Activated T-helper 2 cell treated with anti-CD3 and anti-CD28 coated beads, Interferon-gamma antibody, Interleukin-2, Interleukin-4, amounts not matched to agents 10 μg/mL and 5 μg/mL and 100 μg/mL, durations not matched to agents 14 hours and 24 hours and 36 hours (primary cell): ENCODE measurements at places on chromosomes 13 and 19.
A peak's percentile ranks its signal among the peaks of the same experiment; 100 is the strongest.

DNA sequence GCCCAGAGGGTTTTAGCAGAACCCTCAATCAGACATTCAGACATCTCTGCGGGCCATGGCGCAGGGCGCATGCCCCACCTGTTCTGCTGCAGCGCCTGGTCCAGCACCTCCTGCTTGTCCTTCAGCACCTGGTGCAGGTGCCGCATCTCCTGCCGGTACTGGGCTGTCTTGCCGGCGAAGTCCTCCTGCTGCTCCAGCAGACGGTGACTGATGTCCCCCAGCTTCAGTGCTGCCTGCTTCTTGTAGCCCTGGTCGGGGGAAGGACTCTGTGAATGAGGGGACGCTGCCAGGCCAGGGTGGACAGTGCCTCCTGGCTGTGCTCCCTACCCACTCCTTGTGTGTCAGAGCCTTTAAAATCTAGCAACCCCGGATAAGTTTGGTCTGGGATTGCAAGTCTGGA is 12.2 kb upstream of the SLC7A9 start:
- no peak for DNase-seq

- no peak for DNase-seq
Measured at GRCh38 chr13:44131069-44131614, 242.5 kb upstream of the SERP2 start.

DNA sequence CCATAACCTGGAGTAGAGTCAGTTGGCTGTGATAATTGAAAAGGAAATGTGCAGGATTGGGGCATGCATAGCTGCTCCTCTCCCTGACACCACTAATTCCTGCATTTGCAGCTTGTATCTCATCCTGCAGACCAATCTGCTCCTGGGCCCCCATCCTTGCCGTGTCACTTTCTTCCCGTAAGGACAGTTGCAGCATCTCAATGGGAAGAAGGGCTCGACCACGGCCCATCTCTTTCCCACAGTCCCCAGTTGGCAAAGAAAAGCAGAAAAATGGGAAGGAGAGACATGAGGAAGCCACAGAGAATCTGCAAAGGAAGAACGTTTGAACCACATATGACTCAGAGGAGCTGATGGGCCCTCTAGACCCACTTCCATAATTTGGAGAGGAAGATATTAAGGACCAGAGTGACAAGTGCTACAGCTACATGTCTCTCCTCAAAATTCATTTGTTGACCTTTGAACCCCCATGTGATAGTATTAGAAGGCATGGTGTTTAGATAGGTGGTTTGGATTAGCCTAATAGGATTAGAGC is 1.8 kb upstream of the SIGLEC12 start:
- DNase-seq: no peak

GRCh38 chr13:24683838-24684599 is 3.8 kb downstream of the ATP12A start:
- peak; percentile 37 for DNase-seq

DNA sequence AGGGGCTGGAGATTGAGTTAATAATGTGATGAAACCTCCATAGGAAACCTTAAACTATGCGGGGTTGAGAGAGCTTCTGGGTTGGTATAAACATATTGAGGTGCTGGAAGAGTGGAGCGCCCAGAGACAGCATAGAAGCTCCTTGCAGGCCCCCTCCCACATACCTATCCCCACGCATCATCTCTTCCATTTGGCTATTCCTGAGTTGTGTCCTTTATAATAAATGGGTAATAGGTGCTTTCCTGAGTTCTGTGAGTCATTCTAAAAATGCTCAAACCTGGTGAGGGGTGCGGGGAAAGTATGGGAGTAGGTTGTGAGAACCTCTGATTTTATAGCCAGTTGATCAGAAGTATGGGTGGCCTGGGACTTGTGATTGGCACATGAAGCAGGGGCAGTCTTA is 14.6 kb downstream of the CCDC122 start:
- no peak for DNase-seq

GRCh38 chr13:39876258-39876657 is 220.8 kb downstream of the COG6 start:
- no peak for DNase-seq

- DNase-seq: no peak
Measured at GRCh38 chr19:31096935-31097545, 252.2 kb downstream of the TSHZ3 start.

DNA sequence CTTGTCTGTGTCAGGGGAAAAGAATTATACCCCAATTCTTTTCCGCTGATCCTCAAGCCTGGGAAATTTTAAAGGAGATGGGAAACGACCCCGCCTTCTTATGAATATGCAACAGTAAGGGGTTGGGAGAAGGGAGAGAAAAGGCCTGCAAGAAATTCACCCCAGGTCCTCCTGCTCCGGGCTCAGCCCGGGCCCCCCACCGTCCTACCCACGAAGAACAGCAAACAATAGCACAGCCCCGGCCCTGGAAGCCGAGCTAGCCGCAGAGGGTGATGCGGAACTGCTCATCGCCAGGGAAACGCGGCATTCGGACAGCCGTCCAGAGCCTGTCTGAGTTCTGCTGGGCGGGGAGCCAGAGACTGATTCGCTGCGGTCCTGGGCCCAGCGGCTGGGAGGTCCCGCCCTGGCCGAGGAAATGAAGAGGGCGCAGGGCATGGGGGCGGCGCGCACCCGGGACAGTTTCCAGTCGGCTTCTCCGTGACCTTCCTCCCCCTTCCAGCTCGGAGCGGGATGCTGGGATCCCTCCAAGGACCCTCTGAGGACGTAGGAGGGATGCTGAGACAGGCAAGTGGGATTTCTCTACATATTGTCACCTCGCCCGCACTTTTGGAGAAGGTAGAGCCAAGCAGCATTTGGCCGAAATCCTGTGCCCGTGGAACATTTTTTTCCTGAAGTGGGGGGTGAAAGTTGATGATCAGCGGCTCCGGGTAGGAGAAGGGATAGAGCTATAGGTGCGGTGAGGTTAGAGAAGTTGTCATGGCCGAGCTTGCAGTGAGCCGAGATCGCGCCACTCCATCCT is 82.3 kb upstream of the C1QTNF9B start:
- peak; percentile 20 for DNase-seq

- DNase-seq: no peak
Measured at GRCh38 chr19:5631567-5632240, 8.8 kb downstream of the SAFB start.

DNA sequence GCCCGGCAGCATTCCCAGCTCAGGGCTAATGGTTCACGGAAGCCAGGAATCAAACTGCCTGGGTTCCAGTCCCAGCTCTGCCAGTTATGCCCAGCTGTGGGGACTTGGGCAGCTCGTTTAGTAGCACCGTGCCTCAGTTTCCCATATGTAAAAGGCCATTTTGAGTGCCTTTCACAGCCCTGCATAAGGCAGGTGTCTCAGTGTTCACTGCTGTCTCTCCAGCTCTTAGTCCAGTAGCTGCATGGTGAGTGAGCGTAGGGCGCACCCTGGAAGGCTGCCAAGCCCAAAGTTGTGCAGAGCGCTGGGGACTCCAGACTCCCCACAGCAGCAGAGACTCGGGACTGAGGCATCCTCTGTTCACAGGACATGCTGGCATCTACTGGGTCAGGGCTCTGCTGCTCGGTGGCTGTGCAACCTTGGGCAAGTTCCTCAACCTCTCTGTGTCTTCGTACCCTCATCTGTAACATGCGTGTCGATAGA is 5.5 kb downstream of the RPL28 start:
- no peak for DNase-seq

GRCh38 chr13:53854321-53854720 is 825.7 kb downstream of the OLFM4 start:
- no peak for DNase-seq

DNA sequence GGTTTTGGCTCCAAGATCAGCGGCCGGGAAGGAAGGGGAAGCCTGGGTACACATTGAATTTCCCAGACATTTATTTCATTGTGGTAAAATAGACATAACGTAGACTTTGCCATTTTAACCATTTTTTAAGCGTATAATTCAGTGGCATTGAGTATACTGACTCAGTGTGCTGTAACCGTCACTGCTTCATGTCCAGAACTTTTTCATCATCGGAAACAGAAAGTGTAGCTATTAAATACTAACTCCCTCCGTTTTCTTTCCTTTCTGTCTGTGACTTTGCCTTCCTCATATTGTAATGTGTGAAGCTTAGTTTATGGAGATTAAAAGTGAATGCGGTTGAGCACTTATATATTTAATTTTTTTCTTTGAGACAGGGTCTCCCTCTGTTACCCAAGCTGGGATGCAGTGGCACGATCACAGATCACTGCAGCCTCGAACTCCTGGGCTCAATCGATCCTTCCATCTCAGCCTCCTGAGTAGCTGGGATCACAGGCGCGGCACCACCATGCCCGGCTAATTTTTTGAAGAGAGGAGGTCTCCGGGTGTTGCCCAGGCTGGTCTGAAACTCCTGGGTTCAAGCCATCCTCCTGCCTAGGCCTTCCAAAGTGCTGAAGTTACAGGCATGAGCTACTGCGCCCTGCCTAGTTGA is 1.4 kb downstream of the HNRNPM start:
- no peak for DNase-seq

DNA sequence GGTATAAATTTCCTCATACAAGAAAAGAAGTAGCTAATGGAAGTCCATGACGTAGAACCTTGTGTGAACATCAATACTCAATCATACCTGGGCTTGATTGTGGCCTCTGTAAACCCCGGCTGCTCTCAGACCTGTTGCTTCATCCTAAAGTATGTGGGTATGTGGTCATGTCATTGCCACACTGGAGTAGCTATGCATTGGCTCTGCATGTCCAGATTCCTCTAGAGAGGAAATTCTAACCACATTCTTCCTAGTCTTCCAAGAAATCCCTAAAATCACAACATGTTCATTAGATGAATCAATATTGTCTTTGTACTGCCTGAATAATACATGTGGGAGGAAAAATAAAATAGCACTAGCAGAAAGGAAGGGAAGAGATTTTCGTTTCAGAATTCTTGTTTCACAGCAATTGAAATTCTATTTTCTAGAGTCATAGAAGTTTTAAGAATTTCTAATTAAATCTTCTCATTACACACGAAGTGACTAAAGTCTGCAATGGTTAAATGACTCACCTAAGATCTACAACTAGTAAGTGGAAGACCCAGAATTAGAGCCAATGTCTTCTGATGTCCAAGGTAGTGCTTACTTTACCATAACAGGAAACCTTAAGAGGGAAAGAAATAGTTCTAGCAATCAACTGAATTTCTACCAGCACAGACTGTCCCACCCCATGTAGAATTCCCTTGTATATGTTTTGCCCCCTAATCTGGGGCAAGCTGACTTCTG is 28.0 kb downstream of the RXFP2 start:
- DNase-seq: no peak

DNA sequence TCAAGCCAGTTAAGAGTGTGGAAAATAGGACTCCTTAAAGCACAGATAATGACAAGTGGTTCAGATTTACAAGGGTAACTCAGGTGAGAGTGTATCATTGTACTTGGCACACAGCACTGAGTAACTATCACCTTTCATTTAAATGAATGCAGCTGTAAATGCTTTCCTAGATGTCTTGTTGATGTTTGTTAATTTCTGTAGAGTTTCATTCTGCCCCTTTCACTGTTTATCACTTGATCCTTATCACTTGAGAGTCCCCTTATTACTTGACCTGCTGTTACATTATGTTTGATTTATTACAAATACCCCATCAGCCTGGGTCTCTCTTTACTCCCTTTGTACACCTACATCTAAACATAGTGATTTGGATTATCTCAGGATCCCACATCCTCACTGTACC is 38.1 kb upstream of the ZNF527 start:
- no peak for DNase-seq

- no peak for DNase-seq
Measured at GRCh38 chr19:12788682-12789097, 2.6 kb upstream of the JUNB start.

GRCh38 chr13:109788372-109789111 is 2.2 kb upstream of the IRS2 start:
- DNase-seq: no peak

- DNase-seq: no peak
Measured at GRCh38 chr13:93784191-93784590, 557.6 kb downstream of the GPC6 start.

DNA sequence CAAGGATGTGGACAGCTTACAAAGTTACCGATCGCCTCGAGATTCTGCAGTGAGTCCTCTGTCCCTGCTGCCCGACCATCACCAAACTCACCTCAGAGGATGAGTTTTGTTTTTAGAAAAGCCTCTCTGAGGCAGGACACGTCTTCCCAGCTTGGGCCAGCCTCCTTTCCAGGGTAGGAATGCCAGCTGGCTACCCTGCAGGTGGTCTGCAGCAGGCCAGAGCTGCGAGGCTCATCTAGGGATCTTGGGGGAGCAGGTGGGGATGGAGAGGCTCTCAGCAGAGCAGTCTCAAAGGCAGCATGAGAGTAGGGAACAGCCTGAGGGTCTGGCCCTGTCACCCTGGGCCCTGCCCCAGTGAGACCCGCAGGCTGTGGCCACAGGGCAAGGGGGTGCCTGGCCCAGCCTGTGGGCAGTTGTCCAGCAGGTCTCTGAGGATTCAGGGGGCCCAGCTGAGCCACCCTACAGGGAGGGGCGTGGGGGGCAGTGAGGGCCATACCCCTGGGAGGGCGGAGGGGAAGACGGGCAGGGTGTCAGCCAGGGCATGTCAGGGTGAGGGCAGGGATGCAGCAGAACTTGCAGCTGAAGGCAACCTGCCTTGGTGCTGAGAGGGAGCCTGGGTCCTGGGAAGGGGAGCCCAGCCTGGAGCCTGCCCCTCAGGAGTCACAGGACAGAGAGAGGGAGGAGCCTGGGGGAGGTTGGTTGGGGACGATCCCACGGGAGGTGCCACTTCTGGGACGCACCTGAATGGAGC is 57.3 kb upstream of the TPM4 start:
- no peak for DNase-seq

DNA sequence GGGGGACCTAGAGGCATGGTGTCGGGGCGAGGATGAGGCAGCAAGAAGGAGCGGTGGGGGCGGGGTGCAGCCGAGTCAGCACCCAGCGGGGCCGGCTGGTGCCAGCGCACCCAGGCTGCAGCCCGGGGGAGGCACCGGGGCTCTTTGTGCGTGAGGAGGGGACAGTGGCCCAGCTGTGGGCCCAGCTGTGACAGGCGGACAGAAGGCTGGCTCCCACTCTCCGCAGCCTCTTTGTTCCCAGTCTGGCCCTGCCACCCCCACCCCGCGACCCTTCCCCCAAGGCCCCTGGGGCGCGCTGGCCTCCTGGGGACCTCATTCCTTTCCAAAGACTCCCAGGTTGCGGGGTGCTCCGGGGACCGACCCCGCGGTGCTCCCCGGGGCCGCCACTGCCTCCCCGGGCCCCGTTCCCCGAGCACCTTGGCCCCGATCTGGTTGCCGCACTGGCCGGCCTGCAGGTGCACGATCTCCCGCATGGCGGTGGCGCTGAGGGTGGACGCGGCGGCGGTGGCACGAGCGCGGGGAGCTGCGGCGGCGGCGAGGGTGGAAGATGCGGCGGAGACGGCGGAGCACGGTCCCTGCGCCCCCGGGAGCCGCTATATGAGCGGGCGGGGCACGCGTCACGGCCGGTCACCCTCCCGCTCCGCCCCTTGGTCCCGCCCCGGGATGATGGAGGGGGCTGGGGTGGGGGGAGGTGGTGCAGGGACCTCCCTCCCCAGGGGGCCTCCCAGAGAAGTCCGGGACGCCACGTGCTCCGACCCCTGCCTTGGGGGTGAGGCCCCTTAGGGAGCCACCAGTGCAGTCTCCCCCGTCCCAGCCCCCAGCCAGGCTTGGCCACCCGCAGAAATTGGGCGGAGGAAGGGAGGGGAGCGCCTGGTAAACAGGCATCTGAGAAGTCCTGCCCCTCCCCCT is at the start of gene TUBB4A:
TUBB4A (minus strand) TSS at position 570 of the 909 bp plus-strand sequence; CDS start at position 473, 97 bp downstream.
- DNase-seq: peak; percentile 42
